ENCODE measurements at places on chromosomes 7 and 10.

- DNase-seq: no peak
Observed at GRCh38 chr10:71084818-71085126, 127.6 kb upstream of the UNC5B start.

DNA sequence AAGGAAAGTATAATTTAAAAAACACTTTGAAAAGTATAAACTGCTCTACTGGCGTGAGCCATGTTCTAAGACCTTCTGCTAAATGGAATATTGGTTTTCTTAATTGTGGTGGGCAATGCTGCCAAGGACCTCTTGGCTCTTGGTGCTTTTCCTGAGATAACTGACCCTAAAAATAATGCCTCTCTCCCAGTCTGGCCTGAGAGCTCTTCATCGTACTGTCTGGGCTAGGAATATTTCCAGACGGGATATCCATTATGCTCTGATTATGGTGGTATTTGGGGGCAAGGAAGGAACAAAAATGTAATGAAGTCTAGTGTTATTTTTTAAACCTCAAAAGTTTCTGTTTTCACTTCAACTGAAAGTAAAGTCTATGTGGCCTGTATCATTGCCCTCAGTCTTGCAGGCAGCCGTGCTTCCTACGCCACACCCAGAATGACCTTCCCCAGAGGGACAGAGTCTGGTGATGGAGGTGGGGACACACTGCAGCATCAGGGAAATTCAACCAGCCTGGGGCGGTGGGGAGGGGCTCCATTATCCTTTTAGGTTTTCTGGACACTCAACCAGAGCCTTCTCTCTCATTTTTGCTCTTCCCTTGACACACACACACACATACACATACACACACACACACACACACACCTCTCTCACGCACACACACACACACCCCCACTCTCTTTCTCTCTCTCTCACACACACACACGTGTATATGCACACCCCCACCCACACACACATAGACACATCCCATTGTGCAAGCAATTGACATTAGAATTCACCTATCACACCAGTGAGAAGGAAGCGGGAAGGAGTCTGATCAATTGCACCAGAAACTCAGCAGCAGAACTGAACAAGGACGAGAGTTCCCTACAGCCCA lies 99.6 kb downstream of the LRRC18 start:
- no peak for DNase-seq

DNA sequence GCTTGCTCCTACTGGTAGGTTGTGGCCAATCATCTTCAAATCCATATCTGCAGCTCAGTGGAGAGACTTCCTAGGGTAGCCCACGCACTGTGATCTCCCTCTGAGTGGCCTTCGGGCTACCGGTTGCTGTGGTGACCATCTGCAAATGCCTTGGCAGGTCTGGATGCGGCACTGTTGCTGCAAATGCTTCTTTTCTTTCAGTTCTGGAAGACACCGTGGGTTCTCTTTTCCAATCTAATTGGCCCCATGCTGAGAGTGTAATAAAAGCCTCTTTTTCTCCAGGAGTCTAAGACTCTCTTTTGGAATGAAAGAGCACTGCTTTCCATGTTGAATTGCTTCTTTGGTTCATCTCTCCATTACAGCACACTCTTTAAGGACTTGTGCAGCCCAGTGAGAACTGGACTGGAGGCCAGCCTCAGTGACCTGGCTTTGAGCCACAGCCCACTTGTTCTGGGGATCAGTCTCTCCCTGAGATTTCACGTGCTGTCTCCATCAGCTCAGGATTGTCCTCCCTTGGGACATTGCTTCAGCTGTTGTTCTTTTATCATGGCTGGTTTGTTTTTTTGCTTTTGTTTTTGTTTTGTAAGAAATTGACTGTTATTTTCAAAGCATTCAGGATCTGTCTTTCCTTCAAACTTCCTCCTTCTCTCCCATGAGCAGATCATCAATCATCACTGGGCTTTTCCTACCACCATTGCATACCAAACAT lies 286.6 kb downstream of the BMPER start:
- DNase-seq: no peak

- no peak for DNase-seq
Observed at GRCh38 chr10:21272643-21273399, 252.7 kb downstream of the SKIDA1 start.

DNA sequence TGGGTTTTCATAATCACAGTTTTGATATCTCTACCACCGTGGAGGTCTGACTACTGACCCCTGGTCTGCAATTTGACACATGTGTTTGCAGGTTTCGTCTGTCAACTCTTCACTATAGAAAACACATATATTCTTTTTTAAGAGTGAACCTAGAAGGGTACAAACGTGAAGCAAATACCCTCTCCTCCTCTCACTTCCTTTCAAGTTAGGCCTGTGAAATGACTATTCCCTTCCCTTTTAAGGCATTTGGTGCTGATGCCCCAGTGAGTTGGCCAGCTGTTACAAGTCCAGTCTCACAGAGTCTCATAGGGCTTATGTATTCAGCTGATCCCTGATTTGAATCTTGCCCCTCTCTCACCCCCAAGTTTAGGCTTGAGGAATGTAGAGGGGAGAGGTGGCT lies 742.0 kb upstream of the IGFBP3 start:
- no peak for DNase-seq

DNA sequence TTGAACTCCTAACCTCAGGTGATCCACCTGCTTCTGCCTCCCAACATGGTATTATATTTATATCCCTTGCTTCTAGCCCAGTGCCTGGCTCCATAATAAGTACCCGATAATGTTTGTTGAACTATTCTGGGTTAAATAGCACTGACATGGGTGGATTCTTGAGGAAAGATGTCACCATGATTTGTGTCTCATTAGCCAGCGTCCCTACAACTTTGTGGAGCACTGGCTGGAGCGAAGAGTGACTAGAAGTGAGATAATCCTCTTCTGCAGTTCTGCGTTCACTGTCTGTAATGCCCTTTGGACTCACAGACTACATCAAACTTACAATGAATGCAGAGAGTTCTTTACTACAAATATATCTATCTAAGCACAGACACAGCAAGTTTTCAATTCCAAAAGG lies 16.9 kb upstream of the AKR1E2 start:
- no peak for DNase-seq

DNA sequence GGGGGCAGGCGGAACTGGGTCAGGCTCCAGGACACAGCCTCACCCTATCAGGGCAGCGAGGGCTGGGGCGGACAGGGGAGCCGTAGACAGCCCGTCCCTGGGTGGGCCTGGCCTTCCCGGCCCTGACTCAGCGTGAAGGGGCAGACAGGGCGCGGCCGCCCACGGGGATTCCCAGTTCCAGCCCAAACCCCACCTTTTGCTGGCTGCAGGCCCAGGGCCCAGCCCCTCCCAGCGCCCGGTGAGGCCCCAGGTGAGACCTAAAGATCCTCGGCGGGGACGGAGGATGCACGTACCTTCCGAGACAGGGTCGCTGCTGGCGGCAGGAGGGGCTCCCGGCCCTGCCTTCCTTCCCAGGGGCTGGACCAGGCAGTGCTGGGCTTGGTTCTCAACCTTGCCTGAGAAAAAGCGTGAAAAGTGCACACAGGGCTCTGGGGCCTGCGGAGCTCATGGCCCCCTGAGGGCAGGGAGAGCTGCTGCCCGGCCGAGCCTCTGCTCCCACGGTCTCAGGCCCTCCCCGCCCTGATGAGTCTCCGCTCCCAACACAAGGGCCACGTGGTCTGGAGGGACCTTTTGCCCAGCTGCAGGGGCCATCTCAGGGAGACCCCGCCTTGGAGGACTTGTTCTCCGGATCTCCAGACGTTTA lies 43.9 kb upstream of the DNAJB6 start:
- no peak for DNase-seq

DNA sequence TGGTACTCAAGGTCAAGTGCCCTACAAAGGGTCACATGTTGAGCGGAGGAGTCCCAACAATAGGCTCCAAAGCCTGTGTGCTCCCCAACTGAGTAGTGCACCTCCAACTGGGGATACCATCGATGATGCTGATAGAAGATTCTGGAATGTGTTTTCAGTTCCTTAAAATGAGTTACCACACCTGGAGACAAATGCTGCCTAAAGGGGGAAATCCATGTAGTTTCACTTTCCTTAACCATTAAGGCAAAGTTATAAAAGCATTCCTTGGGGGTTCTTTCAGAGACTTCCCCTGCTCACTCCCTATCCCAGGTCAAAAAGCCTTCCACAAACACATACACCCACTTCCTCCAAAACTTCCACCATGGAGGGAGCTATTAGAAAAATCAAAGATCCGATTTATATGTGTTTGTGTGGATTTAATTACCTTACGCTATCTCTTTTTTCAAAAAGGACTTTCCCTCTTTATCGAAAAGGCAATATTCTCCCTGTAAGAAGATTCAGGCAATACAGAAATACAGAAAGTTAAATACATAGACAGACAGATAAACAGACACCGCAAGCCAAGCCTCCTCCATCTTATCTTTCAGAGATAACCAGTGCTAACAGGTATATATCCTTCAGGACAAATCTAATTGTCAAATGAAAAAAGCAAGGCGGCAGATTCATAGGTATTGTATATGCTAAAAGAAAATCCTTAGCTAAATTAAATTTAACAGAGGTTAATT lies 135.9 kb upstream of the ASAH2 start:
- no peak for DNase-seq
